Panc1 (cell line): ENCODE measurements at places on chromosomes 12 and 14.

GRCh38 chr12:69120354-69120753 is 119.0 kb upstream of the CPSF6 start:
- no peak for DNase-seq

DNA sequence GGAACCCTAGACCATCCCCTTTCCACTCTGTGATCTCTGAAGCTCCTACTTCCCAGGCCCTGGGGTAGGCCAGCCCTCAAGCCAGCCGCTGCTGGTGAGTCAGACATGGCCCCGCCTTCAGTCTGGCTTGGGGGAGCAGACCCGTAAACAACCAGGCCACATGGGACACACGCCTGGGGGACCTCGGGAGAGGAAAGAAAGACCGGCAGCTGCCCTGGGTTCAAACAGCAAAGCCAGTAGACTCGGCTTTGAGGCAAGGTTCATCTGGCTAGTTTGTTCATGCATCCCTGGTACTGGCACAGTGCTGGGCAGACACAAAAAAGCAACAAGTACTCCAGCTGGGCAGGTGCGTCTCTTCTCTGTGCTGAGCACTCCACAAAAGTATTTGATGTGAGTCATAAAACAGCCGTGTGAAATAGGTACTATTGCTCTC is 101.9 kb downstream of the SETD3 start:
- no peak for DNase-seq

- DNase-seq, result peak; percentile 13
Measured at GRCh38 chr14:96584199-96584906, 82.2 kb downstream of the PAPOLA start.

DNA sequence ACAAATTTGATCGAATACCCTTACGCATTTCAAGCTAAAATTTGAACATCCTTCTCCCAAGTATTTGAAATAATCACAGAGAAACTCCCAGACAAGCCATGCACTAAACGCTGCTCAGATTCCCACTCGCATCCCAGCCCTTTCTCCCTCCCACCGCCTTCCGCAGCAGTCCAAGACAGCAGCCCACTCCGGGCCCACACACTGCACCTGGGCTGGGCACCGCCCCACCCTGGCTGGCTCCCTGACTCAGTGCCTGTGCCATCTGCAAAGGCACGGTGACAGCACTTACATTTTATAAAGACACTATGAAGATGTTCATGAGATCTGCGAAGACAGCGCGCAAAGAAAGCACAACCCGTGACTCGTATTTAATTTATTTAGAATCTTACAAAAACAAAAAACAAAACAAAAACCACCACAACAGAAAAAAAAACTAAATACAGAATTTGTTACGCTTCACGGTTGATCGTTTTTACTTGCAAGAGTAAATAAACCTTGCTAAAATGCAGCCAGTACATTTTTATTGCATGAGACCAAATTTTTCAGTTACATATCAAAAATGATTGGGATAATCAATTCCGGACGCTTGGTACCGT is 17.2 kb upstream of the CDK2AP1 start:
- no peak for DNase-seq

DNA sequence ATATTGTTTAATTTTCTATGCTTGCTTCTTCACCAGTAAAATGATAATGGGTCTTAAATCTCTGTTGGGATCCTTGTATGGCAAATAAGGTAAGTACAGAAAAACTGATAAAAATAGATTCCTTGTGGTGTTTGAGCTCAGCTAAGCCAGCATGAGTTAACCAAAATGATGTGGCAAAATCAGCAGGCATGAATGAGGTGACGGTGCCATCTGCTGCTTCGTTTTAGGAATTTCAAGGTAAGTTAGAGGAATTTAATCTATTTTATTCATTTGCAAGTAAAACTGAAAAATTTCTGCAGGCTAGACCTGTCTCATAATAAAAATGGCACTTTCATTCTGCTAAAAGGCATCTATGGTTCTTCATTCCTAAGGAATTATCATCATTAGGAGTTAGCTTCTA is 10.0 kb upstream of the CLEC7A start:
- DNase-seq, result no peak

GRCh38 chr12:50603817-50604639 is 99.2 kb downstream of the DIP2B start:
- DNase-seq, result no peak

DNA sequence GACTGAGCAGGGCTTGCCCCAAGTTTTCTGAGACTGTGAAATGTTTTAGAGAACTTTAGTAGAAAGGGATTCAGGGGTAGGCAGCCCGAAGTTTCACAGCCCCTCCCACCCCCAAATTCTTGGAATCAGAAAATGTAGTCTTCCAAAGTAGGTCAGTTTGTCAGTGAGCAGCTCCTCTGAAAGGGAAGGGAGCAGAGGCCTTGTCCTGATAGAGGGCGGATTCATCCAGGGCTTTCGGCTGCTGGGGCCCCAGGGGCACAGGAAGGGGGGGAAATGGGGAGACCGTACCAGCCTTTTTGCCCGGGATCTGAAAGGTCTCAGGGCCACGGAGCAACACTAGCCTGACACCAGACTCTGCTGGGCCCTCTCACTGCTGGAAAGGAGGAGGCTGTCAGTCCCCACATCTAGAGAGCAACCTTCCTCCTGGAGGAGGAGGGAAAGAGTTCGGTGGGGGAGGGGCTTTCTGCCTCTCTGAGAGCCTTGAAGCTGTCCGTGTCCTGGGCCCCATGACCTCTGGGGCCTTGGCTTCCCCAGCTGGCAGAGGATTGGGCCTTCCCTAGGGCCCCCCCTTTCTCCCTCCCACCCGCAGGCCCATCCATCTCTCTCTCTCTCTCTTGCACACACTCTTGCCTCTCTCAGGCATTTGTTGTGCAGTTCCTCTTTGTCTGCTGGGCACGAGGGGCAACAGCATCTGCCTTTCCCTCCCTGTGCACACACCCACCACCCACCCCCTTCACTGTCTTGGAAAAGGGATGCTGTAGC is at the start of gene IKZF4:
Gene IKZF4, plus strand, starts transcription at position 621 of the 762 bp plus-strand sequence. CDS start 451 bp downstream, outside the sequence.
- DNase-seq, result no peak

- no peak for DNase-seq
Measured at GRCh38 chr12:125136702-125137101, 71.5 kb downstream of the AACS start.

- DNase-seq, result no peak
Measured at GRCh38 chr14:92658684-92659083, 89.7 kb downstream of the LGMN start.

- DNase-seq, result no peak
Measured at GRCh38 chr14:96783915-96784224, 13.3 kb upstream of the VRK1 start.

- DNase-seq, result no peak
Measured at GRCh38 chr12:76201758-76202157, 117.3 kb upstream of the NAP1L1 start.

DNA sequence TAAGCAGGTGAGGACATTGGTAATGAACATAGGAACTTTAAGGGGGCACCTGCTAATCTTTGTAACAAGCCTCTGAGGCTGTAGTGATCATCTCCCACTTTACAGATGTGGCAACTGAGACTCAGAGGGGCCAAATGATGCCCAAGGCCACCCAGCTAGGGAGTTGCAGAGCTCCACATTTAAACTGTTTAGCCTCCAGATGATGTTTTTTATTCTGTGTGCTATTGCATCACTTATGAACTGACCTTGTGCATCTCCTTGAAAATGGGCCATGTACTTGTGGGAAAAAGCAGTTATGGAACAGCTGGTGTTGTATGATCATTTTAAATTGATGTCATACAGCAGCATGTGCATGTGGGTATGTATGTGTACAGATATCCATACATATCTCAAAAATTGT is 41.4 kb downstream of the TPCN1 start:
- DNase-seq, result no peak

- no peak for DNase-seq
Measured at GRCh38 chr12:113003636-113004035, 25.3 kb downstream of the OAS2 start.

DNA sequence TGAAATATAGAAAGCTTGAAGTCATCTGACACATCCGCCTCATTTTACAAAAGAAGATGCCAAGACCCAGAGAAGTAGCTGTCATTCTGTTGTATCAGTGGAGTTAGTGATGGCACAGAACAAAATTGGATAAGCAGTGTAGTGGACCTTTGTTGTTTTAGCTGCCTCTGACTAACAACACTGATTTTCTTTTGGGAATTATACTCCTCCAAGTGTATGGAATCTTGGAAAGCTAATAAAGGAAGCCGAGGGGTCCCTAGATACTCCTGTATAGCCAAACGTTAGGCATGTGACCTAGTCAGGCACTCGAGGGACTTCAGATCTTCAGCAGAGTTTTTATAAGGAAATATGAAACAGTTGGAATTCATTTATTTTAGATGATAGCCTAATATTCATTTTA is 94.5 kb downstream of the OTOGL start:
- no peak for DNase-seq

GRCh38 chr12:99647453-99647852 is at the start of gene GARIN6:
Gene GARIN6 (plus strand): TSS chr12:99647753. CDS start chr12:99648175, 422 bp downstream.
- no peak for DNase-seq

- DNase-seq, result no peak
Measured at GRCh38 chr14:54589843-54590242, 22.9 kb downstream of the SAMD4A start.

DNA sequence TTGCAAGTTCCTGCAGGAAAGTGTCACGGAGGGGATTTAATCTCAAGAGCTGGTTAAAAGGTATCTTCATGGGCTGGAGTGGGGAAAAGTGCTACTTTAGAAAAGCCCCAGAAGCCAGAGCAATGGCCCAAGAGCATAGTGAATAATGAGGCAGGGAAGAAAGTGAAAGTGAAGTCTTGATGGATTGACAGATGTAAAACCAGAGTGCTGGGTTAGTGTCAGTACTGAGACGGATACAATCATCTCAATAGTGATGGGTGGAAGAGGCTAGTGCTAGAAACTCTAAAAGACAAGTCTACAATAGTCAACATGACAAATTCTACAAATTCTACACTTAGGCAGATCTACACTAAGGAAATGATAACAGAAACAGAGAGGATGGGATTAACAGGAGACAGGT is 68.1 kb downstream of the CIT start:
- no peak for DNase-seq

GRCh38 chr14:82411298-82411697 is 877.6 kb upstream of the SEL1L start:
- no peak for DNase-seq

DNA sequence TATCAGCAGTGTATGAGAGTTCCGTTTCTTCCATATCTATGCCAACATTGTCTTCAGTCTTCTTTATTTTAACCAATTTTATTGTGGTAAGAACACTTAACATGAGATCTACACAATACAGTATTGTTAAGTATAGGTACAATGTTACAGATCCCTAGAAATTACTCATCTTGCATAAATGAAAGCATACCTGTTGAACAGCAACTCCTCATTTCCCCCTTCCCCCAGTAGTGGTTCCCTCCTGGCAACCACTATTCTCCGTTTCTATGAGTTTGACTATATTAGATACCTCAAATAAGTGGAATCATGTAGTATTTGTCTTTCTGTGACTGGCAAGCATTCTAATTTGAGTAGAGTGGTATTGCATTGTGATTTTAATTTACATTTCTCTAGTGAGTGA is 150.5 kb downstream of the CRADD start:
- DNase-seq, result no peak

- no peak for DNase-seq
Measured at GRCh38 chr12:170371-171225, 43.4 kb downstream of the SLC6A12 start.

- no peak for DNase-seq
Measured at GRCh38 chr14:34593740-34594375, 36.1 kb downstream of the SNX6 start.

DNA sequence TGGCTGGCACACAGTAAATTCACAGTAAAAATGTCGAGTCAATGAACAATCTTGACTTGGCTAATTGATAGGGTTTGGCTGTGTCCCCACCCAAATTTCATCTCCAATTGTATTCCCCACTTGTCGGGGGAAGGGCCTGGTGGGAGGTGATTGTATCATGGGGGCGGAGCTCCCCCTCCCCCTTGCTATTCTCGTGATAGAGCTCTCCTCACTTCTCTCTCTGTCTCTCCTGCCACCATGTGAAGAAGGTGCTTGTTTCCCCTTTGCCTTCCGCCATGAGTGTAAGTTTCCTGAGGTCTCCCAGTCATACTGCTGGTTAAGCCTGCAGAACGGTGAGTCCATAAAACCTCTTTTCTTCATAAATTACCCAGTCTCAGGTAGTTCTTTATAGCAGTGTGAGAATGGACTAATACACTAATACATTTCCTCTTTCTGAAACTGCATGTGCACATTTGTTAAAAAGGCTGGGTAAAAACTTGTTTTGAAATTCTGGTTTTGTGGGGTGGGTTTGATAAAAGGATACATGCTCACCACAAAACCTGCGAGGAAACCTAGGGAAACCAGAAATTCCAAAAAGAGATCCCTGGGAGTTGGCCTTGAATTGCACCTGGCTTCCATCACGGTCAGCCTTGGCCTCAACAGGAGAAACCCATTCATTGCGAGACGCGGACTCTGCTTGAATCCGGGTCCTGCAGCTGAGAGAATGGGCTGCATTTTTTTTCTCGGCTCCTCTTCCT is 16.2 kb upstream of the MYL2 start:
- DNase-seq, result no peak

DNA sequence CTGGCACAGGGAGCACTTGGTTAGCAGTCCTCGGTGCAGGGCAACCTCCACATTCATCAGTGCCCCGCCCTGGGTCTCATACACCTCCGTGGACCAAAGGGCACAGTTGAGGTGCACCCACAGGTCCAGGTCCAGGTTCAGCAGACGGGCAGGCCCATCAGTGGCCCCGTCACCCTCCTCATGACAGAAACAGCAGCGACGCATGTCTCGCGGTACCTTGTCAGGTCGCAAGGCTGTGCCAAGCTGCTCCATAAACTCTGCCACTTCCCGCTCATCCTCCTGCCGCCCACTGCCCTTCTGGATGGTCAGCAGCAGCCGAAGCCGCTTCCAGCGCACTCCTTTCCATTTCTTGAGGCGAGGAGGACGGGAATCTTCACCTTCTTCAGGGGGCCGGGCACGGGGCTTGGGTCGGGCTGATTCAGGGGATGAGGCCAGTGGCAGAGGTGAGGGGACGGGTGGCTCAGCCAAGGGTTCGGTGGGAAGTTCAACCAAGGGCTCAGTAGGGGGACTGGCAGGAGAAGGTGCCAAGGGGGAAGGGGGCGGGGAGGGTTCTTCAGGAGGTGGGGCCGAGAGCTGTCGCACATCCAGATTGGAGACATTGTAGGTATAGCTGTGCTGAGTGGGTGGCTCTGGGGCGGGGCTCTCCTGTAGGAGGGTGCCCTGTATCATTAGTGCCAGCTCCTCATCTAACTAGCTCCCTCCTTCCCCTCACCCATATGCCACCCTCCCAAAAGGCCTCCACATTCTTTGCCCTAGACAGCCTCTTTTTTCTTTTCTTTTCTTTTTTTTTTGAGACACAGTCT is 8.3 kb upstream of the PRKAG1 start:
- DNase-seq, result no peak

DNA sequence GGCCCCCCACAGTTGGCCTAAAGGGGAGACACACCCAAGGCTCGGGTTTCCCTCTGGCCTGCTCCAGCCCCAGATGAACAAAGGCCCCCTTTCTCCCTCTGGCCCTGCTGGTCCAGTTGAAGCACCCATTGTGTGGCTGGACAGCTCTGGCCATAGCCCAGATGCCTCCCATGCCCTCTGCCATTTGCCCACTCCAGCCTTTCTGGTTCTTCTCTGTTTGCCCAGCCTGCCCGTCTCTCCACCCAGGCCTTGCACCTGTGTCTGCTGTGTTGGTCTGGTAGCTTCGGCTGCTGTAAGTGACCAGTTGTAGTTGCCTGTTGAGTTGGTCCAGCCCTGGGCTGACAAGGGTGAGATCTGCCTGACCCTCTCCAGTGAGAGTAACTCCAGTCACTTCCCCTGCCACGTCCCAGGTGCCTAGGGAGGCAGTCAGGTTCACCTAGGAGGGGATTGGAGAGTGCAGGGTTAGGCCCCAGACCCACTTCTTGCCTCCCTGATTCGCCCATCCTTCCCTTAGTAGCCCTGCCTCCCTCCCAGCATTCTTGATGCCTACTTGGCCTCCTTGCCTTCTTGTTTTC is 3.0 kb downstream of the B4GALNT1 start:
- DNase-seq, result no peak
